Heart right ventricle (tissue), 16 donors: ENCODE measurements at places on chromosomes 12 and 14. TPM values are rescaled to one million over a fixed set of nuclear protein-coding genes. Genes with fewer than 3 reads are reported as not detected.
A peak's percentile ranks its signal among the peaks of the same experiment; 100 is the strongest.

The ETFBKMT gene
- total RNA-seq = 5.5 TPM

The TAS2R30 gene
- 0.95 TPM for total RNA-seq

The FOXN4 gene
- not detected for total RNA-seq

GRCh38 chr12:57543581-57543980 is 3.4 kb downstream of the DCTN2 start:
- no peaks in the 10 kb centered on the region for H3K27me3 ChIP-seq
- no peak overlapping the region for H3K27ac ChIP-seq
- DNase-seq = no peak
- no peaks in the 10 kb centered on the region for H3K36me3 ChIP-seq

GRCh38 chr12:119176267-119177055 is 2.3 kb upstream of the HSPB8 start:
- H3K36me3 ChIP-seq = no peaks in the 10 kb centered on the region
- peak; percentile 94 for DNase-seq
- H3K27ac ChIP-seq = peak overlapping the region; percentile 99
- H3K27me3 ChIP-seq = no peaks in the 10 kb centered on the region

GRCh38 chr12:19970821-19971220 is 397.5 kb upstream of the PDE3A start:
- H3K4me3 ChIP-seq = no peak overlapping the region
- no peaks in the 10 kb centered on the region for H3K27me3 ChIP-seq
- no peak for DNase-seq
- H3K36me3 ChIP-seq = no peaks in the 10 kb centered on the region
- no peak overlapping the region for H3K27ac ChIP-seq
